ENCODE measurements at places on chromosomes 6 and 20.

DNA sequence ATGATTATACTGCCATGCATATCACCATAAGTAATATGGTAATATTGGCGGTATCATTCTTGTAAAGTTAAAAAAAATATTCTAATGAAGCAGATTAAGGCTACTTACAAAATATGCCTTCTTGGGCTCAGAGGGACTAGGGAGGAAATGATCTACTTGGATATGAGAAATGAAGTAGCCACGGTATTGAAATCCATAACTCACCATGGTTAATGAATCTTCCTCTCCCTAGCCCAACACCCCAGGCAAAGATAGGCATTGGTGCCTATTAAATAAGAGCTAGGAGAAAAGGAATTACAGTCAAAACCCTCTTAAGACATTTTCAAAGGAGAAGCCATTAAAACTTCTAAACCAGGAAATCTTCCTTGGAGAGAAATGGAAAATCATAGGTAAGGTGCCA is 280.5 kb downstream of the TFAP2B start:
- DNase-seq: no peak

DNA sequence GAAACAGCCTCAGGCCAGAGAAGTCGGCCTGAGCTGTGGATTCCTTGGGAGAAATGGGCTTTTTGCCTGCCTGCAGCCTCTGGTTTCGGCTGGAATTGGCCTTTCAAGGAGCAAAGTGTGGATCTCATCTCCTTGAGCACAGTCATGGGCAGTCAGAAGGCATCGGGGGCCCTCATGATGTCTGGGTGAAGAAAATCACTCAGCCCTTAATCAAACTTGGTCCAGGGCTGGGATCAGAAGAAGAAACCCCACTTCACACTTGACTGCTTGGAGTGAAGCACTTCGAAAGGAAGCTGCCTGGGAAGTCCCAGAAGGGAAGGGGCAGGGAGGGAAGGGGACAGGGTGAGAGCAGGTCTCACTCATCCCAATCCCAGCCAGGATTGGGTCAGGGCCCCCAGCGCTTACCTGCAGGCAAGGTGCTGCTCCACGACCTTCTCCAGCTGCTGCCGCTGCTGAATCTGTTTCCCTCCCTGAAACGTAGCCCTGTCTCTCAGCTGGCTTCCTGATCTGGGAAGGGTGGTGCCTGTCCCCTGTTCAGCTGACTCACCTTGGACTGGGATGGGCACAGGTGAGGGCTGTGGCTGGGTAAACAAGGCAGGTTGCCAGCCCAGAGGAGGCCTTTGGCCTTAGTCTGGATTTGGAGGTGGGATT is at the start of gene SDCBP2:
Gene SDCBP2, minus strand, starts transcription at position 460 of the 651 bp plus-strand sequence. CDS start 8,723 bp downstream, outside the sequence.
- no peak for DNase-seq

GRCh38 chr20:58993332-58994248 is 12.5 kb downstream of the NELFCD start:
- no peak for DNase-seq

GRCh38 chr20:22729180-22729579 is 144.8 kb upstream of the FOXA2 start:
- no peak for DNase-seq

- DNase-seq: no peak
Observed at GRCh38 chr6:27149150-27149549, 98.4 kb upstream of the PRSS16 start.

- DNase-seq: no peak
Observed at GRCh38 chr6:132964868-132965382, 150.6 kb downstream of the RPS12 start.

- no peak for DNase-seq
Observed at GRCh38 chr20:57672953-57673575, 36.8 kb downstream of the PMEPA1 start.

DNA sequence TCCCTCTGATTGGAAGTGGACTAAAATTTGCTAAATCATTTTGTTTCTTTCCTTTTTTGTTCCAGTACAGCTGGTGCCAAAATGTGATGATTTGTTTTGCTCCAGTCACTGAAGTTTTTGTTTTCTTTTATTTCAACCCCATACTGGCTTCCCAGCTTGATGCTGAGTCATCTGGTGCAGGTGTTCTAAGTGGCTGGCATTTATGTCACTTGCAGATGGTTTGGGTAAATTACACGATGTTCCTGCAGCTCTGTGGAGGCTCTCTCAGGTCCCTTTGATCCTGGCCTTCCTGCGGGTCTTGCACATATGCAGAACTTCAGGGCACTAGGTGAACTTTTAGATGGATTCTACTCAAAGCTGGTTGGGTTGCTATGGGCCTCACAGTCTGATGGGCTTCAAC is 577.7 kb downstream of the HAO1 start:
- DNase-seq: no peak

GRCh38 chr6:124131259-124131658 is 327.6 kb downstream of the NKAIN2 start:
- DNase-seq: no peak

All from T-helper 1 cell (primary cell).